Mucosa of gallbladder (tissue), 1 donor: ENCODE measurements at places on chromosomes 3 and 15. TPM values are rescaled to one million over a fixed set of nuclear protein-coding genes. Genes with fewer than 3 reads are reported as not detected.
A peak's percentile ranks its signal among the peaks of the same experiment; 100 is the strongest.

Gene ROBO2
- 2.8 TPM for total RNA-seq

GRCh38 chr3:195035345-195036202, 235.4 kb downstream of the XXYLT1 start:
- DNase-seq: no peak

DNA sequence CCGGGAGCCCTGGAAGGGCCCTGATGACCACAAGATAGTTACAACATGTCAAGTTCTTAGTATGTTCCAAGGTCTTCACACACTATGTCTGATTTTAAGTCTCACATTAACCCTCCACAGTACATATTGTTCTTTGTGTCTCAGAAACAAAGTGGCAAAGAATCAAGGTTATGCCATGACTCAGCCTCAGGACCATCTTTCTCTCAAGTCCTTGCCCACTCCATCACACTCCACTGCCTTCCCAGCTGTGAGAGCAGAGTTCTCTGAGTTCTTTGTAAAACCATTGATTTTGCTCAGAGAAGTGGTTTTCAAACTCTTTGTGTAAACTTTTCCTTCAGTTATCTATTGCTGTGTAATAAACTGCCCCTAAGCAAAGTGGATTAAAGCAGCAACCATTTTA, 67.9 kb upstream of the C3orf80 start:
- DNase-seq: no peak

- DNase-seq: peak; percentile 67
Observed at GRCh38 chr15:98177966-98178592, 217.6 kb downstream of the ARRDC4 start.

- DNase-seq: no peak
Observed at GRCh38 chr15:78341057-78341987, 1.2 kb downstream of the CRABP1 start.

Gene HRG
- 0.49 TPM for total RNA-seq

GRCh38 chr3:63519426-63519825, 133.0 kb upstream of the SNTN start:
- DNase-seq: no peak

GRCh38 chr3:32743934-32744333, 58.9 kb downstream of the CNOT10 start:
- DNase-seq: no peak

DNA sequence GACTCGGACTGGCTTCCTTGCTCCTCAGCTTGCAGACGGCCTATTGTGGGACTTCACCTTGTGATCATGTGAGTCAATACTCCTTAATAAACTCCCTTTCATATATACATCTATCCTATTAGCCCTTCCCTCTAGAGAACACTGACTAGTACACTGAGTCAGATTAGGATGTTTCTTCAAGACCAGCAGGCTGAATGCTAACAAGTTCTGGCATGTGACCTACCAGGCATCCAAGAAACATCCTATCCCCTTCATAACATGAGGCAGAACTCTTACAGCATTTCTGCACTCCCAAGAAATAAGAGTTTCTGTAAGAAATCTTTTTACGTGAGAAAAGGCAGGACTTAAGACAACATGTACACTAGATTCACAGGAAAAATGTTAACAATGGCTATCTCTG, 9.3 kb downstream of the CFAP92 start:
- no peak for DNase-seq

Gene KCNAB1
- total RNA-seq: 1.6 TPM

DNA sequence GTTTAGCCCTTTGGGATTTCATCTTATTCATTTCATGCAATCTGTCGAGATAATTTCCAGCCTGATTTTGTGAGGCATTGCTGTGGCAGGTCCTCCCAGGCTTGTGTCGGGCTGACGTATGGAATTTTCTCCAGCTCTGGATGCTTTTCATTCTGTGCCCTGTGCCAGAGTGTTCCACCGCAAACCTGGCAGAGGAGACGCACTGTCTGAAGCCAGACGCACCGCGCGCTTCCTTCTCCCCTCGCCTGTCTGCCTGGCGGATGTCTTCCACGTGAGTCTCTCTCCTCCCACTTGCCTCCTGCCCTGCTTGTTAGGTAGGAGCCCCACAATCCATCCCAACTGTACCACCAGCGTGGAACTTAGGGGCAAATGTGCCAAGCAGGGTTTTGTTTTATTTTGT, 20.1 kb upstream of the GLCE start:
- no peak for DNase-seq

Gene MITF
- total RNA-seq: 62.0 TPM

DNA sequence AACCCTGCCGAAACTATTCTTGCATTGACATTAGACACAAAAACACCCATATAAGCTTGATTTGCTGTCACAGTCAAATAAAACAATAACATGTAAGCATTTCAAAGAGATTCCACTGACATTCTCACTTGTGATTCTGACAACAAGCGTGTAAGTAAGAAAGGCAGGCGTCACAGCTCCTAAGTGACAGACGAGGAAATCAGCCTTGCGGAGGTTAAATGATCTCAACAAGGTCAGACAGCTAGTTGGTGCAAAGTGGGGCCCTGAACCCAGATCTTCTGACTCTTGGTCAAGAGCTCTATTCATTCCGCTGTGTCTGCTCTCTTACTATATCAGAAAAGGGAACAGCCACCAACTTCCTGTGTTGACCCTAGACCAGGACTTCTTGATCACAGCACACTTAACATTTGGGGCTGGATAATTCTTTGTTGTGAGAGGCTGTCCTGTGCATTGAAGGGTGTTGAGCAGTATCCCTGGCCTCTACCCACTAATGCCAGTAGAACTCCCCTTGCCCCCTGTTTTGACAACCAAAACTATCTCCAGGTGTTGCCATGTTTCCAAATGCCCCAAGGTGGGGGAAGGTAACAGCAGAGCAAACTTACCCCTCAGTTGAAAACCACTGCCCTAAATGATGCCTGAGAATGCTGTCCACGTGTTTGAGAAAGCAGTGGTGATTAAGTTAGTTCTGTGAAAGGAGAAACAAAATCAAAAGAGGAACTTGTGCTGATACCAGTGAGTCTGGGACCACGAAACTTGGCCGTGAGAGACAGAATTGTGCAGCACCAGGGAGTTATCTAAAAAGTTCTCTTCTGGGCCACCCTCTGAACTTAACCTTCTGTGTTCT, 86.1 kb downstream of the LIPC start:
- DNase-seq: no peak

Gene A4GNT
- total RNA-seq: not detected

Gene CCR3
- total RNA-seq: not detected

- no peak for DNase-seq
Observed at GRCh38 chr15:82928711-82929110, 23.8 kb downstream of the HOMER2 start.

Gene FHIT
- 38.6 TPM for total RNA-seq

Gene HERC2
- 55.9 TPM for total RNA-seq

- no peak for DNase-seq
Observed at GRCh38 chr3:185846037-185846436, 21.2 kb upstream of the IGF2BP2 start.

DNA sequence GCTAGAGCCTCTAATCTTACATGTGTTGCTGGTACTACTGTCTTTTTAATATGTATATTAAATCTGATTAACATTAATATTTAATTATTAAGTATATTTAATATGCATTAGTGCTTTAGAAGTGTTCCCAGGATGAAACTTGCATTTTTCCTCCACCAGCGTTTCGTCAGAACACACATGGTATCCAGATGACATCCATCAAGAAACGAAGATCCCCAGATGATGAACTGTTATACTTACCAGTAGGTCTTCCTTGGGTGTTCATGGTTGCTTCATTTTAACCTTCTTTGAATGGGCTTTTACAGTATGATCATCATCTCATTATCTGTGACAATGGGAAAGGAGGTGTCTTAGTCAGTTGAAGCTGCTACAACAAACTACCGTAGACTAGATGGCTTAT, 238.0 kb downstream of the TP63 start:
- DNase-seq: no peak

GRCh38 chr3:156488767-156489166, 66.2 kb downstream of the SSR3 start:
- DNase-seq: no peak

Gene REC114
- total RNA-seq: not detected

DNA sequence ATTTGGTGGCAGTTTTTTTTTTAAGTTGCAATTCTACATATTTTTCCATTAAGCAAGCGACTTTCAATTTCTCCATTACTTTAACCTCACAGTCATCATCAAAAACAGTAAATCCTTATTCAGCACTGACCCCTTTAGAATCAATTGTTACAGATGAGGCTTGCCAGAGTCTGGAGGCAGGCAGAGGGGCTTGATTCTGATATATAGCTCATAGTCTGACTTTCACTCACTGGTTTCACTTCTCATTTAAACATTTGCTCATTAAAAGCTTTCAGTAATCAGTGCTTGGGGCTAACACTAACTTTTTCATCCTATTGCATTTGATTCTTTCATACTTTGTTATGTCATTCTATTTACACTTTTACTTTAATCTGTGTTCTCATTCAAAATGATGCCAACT, 88.4 kb downstream of the PYDC2 start:
- DNase-seq: no peak

GRCh38 chr3:122502139-122502538, 12.6 kb downstream of the KPNA1 start:
- no peak for DNase-seq

GRCh38 chr3:72597043-72597442, 251.2 kb downstream of the SHQ1 start:
- DNase-seq: no peak

DNA sequence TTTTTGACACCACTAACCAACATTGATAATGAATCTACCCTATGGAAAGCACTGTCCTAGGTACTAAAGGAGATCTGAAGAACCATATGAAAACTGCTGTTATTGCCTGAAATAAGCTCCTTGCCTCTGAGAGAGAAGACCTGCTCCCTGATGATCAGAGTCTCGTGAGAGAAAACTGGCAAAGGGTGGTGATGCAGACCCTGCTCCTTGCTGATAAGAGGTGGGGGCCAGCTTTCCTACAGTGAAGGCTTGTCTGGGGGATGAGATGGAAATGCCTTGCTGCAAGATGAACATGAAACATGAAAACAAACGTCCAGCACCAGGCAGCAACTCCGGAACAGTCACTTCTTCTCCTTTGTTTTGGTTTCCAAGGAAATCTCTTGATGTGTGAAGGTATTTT, 31.9 kb downstream of the RASGRP1 start:
- no peak for DNase-seq

- no peak for DNase-seq
Observed at GRCh38 chr15:51634591-51635198, 12.1 kb upstream of the DMXL2 start.

Gene RLBP1
- total RNA-seq: not detected

DNA sequence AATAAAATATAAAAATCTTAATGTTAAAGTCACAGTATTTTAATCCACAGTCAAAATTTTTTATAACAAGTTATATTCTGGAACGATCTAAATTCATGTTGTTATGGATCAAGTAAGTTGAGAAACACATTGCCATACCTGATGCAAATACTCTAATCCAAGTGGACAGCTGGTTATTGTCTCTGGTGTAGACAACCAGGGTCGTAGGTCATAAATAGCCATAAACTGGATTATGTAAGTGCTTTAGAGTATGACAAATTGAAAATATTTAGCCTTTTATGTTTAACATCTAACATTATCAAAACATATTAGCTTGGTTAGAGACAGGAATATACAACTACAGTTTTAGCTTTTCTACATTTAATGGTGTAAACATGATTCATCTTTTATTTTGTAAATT, 53.0 kb downstream of the PLSCR2 start:
- no peak for DNase-seq

- no peak for DNase-seq
Observed at GRCh38 chr15:63950911-63951481, 95.3 kb downstream of the DAPK2 start.
